NCI-H2029 treated with DMSO at 0.1 percent for 48 hours (cell line): ENCODE measurements at places on chromosomes 13 and 19.

DNA sequence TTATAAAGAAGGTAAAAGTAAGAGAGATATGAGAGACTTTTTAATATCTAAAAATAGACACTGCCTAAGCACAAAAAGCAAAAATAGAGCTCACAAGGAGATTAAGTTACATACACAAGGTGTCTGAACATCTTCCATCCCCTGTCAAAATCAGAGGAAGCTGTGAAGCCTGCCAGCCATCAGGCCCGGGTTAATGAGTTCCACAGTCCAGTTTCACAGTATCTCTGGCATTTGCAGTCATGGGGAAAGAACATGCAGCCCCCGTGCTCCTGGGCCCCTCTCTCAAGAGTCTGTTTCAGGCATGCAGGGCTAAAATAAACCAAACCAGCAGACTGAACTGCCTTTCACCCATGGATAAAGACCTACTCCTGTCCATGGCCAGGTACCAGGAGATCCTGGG lies 79.2 kb downstream of the TBC1D4 start:
- no peak for DNase-seq

GRCh38 chr13:46817095-46817494 lies 20.1 kb upstream of the ESD start:
- no peak for DNase-seq

DNA sequence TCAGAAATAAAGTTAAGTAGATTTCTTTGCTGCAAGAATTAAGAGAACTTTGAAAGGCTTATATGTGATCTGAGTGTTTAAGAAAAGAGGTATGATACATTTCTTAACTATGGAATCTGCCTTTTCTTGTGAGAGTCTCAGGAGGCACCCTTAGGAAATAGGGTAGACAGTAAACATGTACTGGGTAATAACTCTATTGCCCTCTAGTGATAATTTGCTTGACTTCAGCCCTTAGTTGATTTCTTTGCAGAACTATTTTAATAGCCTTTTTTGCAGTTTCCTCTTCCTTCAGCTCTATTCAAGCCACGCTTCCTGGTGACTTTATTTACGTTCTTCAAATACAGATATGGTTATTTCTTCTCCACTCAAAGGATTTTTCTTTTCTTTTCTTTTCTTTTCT lies 37.0 kb upstream of the CCNA1 start:
- DNase-seq, result no peak

- no peak for DNase-seq
Measured at GRCh38 chr19:29953352-29954247, 11.6 kb downstream of the URI1 start.

DNA sequence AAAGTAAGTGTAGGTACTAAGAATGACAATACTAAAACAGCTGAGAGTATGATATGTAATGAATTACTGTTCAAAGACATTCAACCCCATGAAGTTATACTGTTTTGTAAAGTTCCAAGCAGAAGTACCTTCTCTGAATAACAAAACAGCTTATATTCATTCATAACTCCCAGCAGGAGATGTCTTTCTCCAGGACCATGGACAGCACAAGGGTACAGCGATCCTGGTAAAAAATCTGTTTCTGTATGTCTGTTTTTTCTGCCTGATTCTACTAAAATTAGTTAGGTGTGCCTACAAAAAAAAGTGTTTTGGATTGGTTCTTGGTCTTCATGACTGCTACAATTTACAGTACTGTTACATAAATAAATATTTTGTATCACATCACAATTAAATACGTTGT lies 172.5 kb upstream of the SLITRK5 start:
- DNase-seq, result no peak

GRCh38 chr19:12838886-12839756 lies 806 bp downstream of the MAST1 start:
- peak; percentile 7 for DNase-seq

- no peak for DNase-seq
Measured at GRCh38 chr13:114116734-114117133, 15.7 kb downstream of the RASA3 start.

DNA sequence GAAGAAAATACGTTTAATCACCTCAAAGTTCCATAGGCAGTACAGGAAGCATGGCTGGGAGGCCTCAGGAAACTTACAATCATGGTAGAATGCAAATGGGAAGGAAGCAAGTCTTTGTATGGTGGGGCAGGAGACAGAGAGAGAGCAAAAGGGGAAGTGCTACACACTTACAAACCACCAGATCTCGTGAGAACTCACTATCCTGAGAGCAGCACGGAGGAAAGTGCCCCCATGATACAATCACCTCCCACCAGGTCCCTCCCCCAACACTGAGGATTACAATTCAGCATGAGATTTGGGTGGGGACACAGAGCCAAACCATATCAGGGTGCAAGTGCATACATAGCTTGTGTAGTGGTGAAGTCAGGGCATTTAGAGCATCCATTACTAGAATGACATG lies 92.3 kb upstream of the ANKRD10 start:
- DNase-seq, result no peak

DNA sequence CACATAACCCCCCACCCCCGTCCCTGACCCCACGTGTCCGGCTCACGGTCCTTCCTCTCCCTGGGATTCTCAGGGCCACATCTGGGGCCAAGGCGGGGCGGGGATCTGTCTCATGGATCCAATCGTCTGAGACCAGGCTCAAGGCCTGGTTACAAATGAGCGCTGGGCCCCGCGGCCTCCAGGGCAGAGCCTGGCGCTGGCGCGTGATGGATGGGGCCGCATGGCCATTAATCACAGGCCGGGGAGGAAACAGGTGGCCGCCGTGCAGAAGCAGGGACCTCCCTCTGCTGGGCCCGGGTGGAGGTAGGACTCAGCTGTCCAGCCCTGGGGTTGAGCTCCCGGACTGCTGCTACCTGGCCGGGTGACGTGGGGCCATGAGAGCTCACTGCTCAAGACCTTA lies 5.8 kb upstream of the TLE5 start:
- DNase-seq, result no peak

DNA sequence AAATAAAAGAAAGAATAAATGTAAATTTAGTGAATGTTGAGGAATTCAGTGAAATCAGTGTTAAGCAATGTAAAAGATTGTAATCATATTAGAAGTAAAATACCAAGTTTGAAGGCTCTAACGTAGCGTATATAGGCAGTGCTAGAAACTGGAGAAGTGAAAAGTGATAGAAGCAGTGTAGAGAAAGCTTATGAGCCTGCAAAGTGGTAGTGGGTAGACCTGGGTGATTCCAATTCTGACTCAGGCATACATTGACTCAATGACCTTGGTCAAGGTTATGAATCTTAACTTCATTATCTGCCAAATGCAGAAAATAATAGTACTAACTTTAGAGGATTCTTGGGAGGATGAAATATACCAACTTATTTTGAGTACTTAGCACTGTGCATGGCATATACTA lies 4.1 kb downstream of the SLC10A2 start:
- DNase-seq, result no peak

DNA sequence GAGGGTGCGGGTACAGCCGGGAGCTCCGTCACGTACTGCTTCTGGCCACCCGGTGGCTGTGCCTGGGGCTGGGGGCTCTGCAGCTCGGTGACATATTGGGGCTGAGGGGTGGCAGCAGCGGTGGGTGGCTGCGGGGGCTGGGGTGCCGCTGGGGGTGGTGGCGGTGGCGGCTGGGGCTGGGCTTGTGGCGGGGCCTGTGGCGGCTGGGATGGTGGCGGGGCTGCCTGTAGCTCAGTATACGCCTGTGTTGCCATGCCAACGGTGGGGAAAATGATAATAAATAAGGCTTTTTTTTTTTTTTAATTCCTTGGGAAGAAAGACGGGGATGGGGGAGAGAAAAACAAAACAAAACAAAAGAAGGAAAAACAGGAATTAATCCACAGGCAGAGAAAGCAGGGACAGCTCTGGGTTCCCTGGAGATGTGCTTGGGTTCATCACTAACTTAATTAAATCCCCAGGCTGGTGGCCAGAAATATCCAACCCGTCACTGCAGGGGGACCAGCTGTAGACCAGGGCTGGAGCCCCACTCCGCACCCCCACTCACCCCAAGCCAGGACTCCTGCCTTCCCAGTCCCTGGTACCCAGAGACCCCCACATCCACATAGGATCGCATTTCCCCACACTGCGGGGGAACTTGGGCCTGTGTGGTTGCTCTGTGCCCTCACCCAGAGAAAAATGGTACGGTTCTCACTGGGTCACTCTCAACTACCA lies 12.4 kb downstream of the RFX1 start:
- no peak for DNase-seq

DNA sequence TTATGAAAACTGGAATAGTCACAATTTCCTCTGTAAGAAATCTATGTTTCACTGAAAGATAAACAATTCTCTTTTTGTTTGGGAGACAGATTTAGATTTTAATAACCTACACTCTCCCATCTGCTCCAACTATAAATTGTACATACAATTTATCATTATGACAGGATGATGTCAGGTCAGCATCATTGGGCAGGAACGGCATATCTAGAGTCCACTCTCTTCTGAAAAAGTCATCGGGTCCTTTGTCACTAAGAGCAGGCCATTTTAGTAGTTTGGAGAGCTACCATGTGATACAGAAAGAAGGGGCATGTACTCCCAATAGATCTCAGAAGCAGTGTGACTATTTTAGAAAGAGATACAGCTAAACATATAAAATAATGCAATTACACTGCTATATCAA lies 180.8 kb upstream of the ARGLU1 start:
- DNase-seq, result no peak

GRCh38 chr19:42287017-42287826 lies 14.7 kb upstream of the PRR19 start:
- DNase-seq, result no peak

GRCh38 chr13:48829536-48829935 lies 146.2 kb upstream of the FNDC3A start:
- no peak for DNase-seq

DNA sequence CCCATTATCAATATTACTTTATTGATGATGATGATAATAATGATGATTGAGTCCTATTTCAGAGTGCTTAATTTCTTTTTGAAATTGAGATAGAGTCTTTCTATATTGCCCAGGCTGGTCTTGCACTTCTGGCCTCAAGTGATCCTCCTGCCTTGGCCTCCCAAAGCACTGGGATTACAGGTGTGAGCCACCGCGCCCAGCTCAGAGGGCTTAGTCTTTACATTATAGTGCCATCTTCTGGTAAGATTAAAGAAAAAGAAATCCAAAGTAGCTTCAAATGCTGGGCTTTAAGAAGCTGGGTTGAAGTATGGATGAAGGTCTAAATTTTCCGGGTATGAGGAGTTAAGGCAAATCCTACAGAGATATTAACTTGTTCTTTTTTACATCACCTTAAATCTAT lies 3.4 kb upstream of the ZNF333 start:
- peak; percentile 8 for DNase-seq

DNA sequence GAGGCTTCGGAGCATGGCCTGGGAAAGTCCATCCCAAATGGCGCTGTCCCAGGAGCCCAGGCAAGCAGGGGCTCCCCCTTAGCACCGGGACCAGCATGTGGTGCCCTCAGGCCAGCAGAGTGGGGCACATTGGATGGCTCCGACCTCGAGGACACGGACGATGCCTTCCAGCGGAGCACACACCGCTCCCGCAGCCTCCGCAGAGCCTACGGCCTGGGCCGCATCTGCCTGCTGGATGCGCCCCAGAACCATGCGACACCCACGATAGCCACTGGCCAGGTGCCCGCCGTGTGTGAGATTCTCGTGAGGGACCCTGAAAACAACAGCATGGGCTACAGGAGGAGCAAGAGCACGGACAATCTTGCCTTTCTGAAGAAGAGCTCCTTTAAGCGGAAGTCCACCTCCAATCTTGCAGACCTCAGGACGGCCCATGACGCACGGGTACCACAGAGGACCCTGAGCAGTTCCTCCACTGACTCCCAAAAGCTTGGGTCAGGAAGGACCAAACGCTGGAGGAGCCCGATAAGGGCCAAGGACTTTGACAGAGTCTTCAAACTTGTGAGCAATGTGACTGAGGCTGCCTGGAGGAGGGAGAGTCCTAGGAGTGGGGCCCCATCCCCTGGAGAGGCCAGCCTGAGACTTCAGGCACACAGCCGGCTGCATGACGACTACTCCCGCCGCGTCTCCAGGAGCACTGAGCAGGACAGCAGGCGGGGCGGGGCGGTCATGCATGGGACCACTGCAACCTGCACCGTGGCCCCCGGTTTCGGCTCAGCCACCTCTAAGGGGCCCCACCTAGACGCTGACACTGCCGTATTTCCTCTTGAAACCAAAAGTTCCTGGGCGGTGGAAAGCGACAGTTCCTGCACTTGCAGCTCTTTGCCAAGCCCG lies 63.1 kb downstream of the SPATA13 start:
- no peak for DNase-seq

GRCh38 chr19:2251106-2252054 lies 2.3 kb downstream of the AMH start:
- DNase-seq, result no peak

GRCh38 chr13:65508338-65508737 lies 1721.8 kb downstream of the PCDH9 start:
- DNase-seq, result no peak

DNA sequence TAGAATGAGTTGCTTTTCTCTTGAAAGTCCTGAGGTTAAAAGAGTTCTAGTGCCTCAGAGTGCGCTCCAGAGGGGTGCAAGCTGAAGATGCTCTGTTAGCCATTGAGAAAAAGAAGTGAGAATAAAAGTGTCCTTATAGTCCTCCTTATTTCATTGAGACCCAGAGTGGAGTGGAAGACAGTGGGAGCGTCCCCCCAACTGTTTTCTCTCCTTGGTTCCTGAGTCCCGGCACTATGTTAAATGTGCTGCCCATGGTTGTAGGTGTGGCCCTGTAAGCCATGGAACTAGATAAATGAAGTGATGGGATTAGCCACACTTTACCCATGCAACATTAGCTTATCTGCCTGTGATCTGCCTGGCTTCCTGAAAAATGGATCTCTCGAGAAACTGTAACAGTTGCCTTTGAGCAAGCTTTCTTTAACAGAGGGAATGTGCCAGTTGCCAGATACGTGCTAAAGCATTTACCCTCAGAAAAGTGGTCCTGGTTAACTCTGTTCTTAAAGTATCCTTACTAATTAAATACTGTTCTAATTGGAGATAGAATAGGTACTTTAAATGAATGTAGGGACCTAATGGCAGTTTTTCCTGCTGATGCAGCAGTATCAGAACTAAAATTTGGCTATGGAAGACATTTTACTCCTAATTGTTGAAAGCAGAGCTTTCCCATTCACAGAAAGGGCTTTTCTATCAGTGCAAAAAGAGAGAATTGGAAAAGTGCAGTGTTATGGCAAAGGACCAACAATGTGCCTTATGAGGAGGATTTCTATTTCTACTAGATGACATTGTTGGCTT lies 21.4 kb upstream of the PSG9 start:
- no peak for DNase-seq

- no peak for DNase-seq
Measured at GRCh38 chr13:90648497-90648896, 699.0 kb upstream of the MIR17HG start.

GRCh38 chr19:5578097-5578846 lies 10.5 kb upstream of the TINCR start:
- DNase-seq, result peak; percentile 46

DNA sequence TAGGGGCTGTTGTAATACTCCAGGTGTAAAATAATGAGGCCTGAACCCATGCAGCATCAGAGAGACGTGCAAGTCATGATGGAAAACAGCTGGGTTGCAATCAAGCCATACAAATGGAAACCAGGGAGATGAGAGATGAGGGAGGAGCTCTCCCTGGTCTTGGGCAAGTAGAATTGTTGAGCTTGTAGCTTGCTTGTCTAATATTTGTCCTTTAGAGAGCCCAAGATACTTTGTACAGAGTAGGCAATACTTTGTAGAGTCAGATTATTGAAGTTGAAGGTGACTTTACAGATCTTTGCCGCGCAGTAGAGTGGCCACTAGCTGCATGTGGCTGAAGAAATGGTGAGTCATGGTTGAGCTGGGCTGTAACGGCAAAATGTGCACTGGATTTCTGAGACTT lies 8.3 kb downstream of the ATP8A2 start:
- no peak for DNase-seq

- no peak for DNase-seq
Measured at GRCh38 chr19:51698296-51698695, 5.2 kb downstream of the SPACA6 start.

GRCh38 chr13:79933389-79933788 lies 407.5 kb downstream of the SPRY2 start:
- DNase-seq, result no peak
